ENCODE measurements at places on chromosomes 16 and 17.
A peak's percentile ranks its signal among the peaks of the same experiment; 100 is the strongest.

DNA sequence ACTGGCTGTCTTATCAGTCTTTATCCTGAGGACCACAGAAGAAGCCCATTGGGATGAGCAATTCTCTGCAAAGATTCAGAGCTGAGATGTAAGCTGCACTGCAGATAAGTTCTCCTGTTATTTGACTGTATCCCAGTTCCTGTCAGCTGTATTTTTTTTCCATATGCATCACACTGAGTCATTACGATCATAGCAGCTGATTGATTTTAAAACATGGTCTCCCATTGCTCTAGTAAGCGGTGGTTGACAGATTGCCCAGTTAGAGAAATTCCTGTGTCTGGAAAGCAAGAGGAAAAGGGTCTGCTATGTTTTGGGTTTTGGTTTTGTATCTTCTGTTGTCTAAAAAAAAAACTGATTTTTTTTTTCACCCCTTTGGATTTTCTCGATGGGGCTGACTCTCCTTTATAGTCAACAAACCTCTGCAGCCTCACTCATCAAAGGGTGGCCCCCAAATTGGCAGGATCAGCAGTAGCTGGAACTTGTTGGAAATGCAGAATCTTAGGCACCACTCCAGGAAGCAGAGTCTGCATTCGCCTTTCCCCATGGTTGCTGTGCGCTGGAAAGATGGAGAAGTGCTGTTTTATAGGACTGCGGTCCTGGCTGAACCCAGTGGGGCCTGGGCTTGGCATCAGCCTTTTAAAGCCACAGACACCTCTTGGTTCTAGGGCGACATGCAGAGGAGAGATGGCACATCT lies 220.1 kb upstream of the MPHOSPH6 start:
- no peak for DNase-seq

GRCh38 chr16:20844054-20844453 lies 37.7 kb downstream of the REXO5 start:
- DNase-seq, result no peak

GRCh38 chr16:1830213-1830612 lies 3.2 kb downstream of the FAHD1 start:
- DNase-seq, result no peak

- DNase-seq, result no peak
Observed at GRCh38 chr17:40645943-40646342, 1.7 kb downstream of the SMARCE1 start.

DNA sequence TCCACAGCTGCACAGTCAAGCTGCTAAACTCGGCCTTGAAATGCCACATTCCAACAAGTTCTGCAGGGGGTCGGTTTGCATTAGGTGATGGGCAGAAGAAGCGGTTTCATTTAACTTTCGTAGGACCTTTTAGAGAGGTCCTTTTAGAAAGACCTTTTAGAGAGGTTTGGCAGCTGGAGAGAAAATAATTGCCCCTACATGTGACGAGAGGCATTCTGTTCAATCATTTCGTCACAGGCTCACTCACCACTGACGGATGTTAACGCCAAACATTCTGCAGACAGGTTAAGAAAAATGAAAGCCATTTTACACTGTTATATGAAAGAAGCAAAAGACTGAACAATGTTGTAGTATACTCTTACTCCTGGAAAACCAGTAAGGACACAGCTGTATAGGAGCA lies 76.5 kb upstream of the ZNF423 start:
- no peak for DNase-seq

DNA sequence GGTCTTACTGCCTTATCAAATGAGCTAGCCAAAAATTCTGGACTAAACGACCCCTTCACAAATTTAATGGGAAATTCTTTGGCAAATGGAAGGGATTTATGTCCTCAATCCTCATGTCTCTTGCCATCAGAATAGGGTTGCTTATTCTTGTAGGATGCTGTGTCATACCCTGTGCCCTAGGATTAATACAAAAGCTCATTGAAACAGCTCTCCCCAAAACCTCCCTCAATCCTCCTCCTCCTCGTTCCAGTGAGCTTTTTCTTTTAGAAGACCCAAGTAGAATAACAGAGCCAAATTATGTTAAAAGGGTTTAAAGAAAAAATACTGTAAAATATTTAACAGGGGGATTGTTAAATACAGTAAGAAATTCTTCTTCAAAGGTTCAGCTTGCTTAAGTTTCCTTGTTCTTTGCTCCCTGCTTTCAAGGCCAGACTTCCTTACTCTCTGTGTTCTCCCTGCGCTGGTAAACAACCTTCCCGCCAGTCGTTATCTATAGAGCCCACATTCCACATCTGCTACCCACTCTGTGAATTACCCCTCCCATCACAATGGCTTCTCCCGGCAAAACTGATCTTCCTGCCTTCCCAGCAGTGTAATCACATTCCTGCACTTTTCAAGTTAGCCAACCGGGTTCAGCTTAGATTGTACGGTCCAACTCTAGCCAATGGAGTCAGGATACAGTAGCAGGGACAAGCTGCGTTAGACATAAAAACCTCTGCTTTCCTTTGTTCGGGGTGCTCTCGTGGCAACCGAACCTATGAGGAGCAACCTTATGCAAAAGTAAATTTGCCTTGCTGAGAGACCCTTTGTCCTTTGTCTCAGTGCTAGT lies 9.7 kb downstream of the HPR start:
- DNase-seq, result no peak

GRCh38 chr16:80459331-80459777 lies 81.4 kb upstream of the DYNLRB2 start:
- DNase-seq, result no peak

DNA sequence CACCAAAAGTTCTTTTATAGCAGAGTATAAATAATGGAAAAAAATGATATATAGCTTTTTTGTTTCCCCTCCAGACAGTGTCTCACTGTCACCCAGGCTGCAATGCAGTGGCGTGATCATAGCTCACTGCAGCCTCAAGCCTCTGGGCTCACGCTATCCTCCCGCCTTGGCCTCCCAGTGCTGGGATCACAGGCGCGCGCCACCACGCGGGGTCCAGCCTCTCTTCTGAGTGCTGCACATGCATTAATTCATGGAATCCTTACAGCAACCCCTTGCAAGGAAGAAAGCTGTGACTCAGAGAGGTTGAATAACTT lies 18.0 kb upstream of the ZNF629 start:
- no peak for DNase-seq

DNA sequence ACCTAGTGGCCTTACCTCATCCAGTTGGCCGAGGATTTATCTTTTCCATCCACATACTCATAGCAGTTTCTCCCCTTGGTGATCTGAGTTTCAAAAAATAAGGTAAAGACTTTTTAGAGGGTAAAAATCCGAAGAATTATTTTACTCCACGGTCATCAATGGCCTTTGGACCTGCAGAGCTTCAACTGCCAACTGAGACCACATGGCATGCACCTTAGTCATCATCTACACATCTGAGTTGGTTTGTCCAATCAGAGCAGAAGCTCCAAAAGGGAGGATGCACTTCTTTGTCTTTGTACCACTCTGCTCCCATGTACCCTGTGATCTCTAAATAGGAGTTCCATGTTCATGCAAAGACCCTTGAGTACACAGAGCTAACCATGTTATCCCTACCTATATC lies 15.7 kb downstream of the PRDM7 start:
- no peak for DNase-seq

DNA sequence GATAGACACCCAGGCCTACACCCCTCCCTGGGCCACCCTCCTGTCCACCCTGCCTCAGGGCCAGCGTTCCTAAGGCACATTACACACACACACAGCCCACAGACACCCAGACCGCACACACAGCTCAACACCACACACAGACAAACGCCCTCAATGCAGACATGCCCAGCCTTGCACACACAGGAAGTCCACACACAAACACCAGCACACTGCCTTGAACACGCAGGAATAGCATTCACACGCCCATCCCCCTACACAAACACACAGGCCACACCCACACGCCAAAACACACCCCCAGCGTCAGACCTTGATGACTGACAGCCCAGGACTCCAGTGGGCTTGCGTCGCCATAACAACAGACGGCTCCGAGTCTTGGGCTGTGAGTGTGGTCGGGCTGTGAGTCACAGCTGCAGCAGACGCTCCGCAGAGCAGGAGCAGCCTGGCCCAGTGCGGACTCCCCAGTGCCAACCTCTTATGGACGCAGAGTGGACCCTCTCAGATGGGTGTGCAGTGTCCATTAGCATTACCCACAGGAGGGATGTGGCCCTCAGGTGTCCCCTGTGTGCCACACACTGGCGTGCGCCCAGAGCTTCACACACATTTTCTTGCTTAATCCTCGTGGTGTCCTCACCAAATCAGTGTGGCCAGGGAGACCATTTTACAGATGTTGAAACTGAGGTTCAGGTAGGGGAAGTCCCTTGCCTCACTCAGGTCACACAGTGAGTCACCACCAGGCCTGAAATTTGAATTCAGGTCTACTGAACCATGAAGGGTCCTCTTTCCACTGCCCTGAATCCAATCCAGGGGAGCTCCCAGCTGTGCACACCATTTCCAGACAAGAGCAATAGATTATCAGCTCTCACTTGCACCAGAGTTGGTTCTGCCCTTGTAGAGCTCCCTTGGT lies 17.8 kb upstream of the RAI1 start:
- DNase-seq, result peak; percentile 45

All from stimulated activated CD4-positive, alpha-beta T cell treated with anti-CD3 and anti-CD28 coated beads, Interleukin-4, amount 100 ng/mL, for 48 hours (primary cell).